ENCODE measurements at places on chromosomes 6 and 20. TPM values are rescaled to one million over a fixed set of nuclear protein-coding genes. Genes with fewer than 3 reads are reported as not detected.

PM20D2 gene
- total RNA-seq = 11.6 TPM

SNAP25 gene
- total RNA-seq = 16.8 TPM

CRISP2 gene
- not detected for total RNA-seq

MAD2L1BP gene
- 36.1 TPM for total RNA-seq

PPP1R14C gene
- 0.83 TPM for total RNA-seq

CNR1 gene
- 0.33 TPM for total RNA-seq

ATXN1 gene
- total RNA-seq = 2.6 TPM

TOP1 gene
- 71.3 TPM for total RNA-seq

B3GALT4 gene
- total RNA-seq = 0.72 TPM

IBTK gene
- total RNA-seq = 42.8 TPM

CCN5 gene
- total RNA-seq = 24.7 TPM

PGC gene
- not detected for total RNA-seq
